A172 (cell line): ENCODE measurements at places on chromosomes 6 and 20. TPM values are rescaled to one million over a fixed set of nuclear protein-coding genes. Genes with fewer than 3 reads are reported as not detected.

GRCh38 chr6:32050562-32050961 lies 12.3 kb downstream of the CYP21A2 start:
- no peak for DNase-seq

Gene C6orf15
- 2.4 TPM in 2 replicates for total RNA-seq

DNA sequence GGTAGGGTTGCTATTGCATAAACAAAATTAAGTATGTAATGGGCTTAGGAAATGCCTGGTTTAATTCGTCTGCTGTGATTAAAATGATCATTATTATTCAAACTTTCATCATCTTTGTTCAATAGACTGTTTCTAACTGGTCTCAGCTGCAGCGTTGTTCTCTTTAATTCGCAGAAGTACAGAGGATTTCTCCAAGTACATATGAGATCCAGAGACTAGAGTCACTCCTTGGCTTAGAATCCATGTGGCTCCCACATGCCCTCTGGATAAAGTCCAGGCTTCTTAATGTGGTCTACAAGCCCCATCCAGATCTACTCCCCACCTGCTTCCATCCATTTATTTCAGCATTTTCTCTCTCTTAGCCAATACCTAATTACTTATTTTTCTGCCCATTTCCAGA lies 1.1 kb upstream of the ZBTB24 start:
- DNase-seq, result no peak

DNA sequence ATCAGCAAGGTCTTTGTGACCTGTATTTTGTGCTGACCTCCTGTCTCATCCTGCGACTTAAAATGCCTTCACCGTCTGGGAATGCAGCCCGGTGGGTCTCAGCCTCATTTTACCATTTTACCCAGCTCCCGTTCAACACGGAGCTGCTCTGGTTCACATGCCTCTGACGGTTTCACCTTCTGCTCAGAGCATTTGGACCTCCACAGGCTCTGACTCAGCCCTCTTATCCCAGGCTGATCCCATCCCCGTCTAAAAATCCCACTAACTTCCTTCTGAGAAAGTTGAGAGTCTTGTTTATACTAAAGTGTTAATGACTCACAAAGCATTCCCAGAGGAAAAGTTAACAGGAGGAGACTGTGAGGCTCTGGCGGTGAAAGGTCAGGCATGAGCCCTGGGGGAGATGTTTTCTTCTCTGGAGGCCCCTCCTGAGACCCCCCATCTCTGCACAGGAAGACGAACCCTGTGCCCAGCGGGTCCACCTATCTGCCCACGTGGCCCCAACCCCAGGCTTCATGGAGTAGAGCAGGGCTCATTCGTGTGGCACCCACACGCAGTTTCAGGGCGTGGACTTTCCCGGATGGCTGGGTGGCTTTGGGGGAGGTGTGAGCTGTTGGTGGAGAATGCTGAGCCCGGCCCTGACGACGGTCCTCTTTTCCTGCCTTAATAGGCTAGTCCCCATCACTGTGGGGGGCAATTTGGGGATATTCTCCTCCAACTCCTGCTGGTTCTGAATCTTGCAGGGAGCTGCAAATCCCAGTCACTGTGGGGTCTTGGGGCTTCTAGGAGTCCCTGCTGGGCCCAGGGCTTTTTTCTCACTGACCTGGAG lies 3.3 kb upstream of the BIRC7 start:
- peak; percentile 97 for DNase-seq

DNA sequence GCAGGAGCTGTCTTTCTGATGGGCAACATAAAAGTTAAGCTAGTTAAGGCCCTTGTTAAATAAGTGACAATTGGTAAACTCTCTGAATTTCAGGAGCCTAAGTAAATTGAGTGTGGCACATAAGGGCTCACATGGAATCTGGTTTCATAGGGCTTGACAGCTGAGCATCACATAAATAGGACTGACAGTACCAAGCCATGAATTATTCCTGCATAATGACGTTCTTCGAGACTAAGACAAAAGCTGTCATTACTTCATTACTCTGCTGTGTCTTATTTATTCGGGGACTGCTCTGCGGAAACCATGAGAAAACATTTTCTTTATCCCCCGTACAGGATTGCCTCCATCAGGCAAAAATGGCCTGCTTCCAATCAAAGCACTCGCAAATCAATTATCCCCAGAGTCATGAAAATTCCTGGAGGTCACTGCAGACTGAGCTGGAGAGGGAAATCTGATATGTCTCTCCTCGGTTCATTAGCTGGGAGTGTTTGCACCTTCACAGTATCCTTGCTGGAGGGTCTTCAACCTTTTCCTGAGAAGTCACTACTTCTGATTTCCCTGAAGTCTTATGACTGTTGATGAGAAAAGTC lies 311.4 kb downstream of the CDH26 start:
- DNase-seq, result no peak

Gene STX11
- 0.86 and 0.88 TPM in 2 replicates for total RNA-seq

DNA sequence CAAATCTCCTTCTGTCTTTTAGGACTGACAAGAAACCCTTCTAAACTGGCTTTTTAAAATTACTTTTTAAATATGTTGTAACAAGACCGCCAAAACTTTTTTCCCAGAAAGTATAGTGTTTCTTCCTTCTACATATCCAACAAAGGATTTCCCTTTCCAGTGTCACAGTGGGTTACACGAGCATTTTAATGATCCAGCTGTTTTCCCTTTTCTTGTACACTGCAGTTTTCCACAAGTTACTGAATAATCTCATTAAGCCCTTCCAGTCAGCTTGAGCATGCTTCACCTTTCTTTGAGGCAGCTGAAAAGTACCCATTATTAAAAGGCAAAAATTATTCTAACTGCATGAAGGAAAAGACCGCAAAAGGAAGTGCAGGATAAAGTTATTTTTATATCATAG lies 48.6 kb downstream of the CD24 start:
- DNase-seq, result no peak

DNA sequence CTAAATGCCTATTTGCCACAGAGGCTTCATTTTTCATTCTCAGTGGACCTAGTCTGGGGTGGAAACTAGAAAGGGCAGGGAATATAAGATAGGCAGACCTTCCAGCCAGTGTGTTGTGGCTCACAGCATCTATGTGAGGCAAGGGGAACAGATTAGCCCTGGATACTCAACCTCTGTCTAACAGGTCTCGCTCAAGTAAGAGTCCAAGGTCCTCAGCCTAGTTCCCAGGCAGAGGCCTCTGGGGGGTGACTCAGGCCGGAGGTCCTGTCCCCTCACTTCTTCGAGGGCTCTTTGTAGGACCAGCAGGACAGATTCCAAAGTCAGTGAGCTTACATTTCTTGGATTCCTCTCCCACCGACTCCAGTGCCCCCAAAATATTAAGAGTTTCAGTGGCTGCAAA lies 106.6 kb downstream of the ZMYND8 start:
- DNase-seq, result no peak

Gene IL17F
- total RNA-seq, result not detected in 2 replicates

GRCh38 chr6:41022294-41022693 lies 16.7 kb downstream of the UNC5CL start:
- DNase-seq, result no peak

DNA sequence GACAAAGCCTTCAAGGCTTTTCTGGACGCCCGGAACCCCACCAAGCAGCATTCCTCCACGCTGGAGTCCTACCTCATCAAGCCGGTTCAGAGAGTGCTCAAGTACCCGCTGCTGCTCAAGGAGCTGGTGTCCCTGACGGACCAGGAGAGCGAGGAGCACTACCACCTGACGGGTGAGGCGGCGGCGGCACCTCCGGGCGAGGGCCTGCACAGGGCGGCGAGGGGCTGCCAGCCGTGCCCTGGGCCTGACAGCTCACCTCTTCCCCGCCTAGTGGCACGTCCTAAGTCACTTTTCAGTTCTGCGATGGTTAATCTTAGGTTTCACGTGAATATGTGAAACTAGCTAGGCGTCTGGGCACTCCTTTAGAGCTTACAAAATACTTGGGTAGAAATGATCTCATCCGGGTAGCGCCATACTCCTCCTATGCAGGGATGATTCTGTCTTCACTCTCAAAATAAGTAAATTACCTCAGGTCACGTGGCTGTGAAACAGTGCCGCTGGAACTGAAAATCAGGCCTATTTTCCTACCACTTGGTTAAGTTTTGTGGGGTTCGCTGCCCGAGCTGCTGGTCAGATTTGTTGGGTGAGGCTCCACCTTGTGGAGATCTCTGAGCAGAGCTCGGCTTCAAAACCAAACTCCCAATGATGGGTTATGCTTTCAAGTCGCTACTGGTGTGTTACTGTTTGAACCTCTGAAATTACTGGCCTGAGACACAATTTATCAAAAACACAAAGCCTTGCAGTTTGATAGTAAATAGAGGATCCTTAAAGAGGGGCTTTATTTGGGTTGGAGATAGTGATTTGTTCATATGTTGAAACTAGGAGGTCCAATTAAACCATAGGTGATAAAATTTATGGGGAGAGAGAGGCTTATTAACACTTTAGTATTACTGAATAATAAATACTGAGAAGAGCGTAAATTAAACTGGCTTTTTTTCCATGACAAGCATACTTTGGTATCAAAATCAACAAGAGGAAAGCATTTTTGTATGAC lies 15.5 kb upstream of the CLDN20 start:
- DNase-seq, result peak; percentile 87

GRCh38 chr6:49555951-49556350 lies 5.5 kb downstream of the C6orf141 start:
- DNase-seq, result no peak
